ENCODE measurements at places on chromosomes 2 and 18. TPM values are rescaled to one million over a fixed set of nuclear protein-coding genes. Genes with fewer than 3 reads are reported as not detected.

The CYRIA gene
- 0.74 TPM for total RNA-seq

The PROKR1 gene
- not detected for total RNA-seq

The IL36RN gene
- total RNA-seq = not detected

The RGPD8 gene
- 1.6 TPM for total RNA-seq

The RSAD2 gene
- total RNA-seq = not detected

The SLC40A1 gene
- 1.7 TPM for total RNA-seq

The SP100 gene
- 49.5 TPM for total RNA-seq

The TMEM214 gene
- 39.8 TPM for total RNA-seq

The ACMSD gene
- not detected for total RNA-seq

The CRYGC gene
- not detected for total RNA-seq

The ANTXR1 gene
- total RNA-seq = 24.5 TPM

The KLHL14 gene
- total RNA-seq = not detected

The DSG3 gene
- total RNA-seq = not detected

The RBM45 gene
- total RNA-seq = 14.1 TPM

The CRYGD gene
- not detected for total RNA-seq

The HAUS1 gene
- 52.8 TPM for total RNA-seq

The SLC14A1 gene
- total RNA-seq = 4.5 TPM

The DSC3 gene
- total RNA-seq = 0.17 TPM

The SLC5A7 gene
- not detected for total RNA-seq

The RFX8 gene
- total RNA-seq = 4.2 TPM

The APCDD1 gene
- total RNA-seq = 2.2 TPM

The VWA3B gene
- not detected for total RNA-seq

The ILKAP gene
- 20.7 TPM for total RNA-seq

The MTLN gene
- total RNA-seq = 77.5 TPM

The TMEM17 gene
- 1.5 TPM for total RNA-seq

The ESPNL gene
- total RNA-seq = 5.2 TPM

The NETO1 gene
- total RNA-seq = 0.74 TPM

The MYO5B gene
- total RNA-seq = 0.17 TPM

The ACP1 gene
- 64.4 TPM for total RNA-seq

The ALKAL2 gene
- total RNA-seq = not detected

The TPGS2 gene
- total RNA-seq = 204 TPM

The RESP18 gene
- not detected for total RNA-seq

The SH3BP4 gene
- 62.1 TPM for total RNA-seq

The DNMT3A gene
- total RNA-seq = 10.6 TPM

The CD207 gene
- total RNA-seq = not detected

The EHD3 gene
- total RNA-seq = 22.7 TPM

The ZNF521 gene
- total RNA-seq = 55.1 TPM

The ATP6V1B1 gene
- total RNA-seq = 4.4 TPM

The C2orf80 gene
- not detected for total RNA-seq

The CHRND gene
- not detected for total RNA-seq

The ZNF892 gene
- total RNA-seq = 2.8 TPM

The TNFAIP6 gene
- 7.4 TPM for total RNA-seq

The SYT4 gene
- total RNA-seq = not detected

The CHN1 gene
- total RNA-seq = 54.6 TPM

The SCYGR3 gene
- not detected for total RNA-seq

The CPO gene
- total RNA-seq = not detected

The AQP12B gene
- total RNA-seq = not detected

The PAX8 gene
- 0.17 TPM for total RNA-seq

The PGAP1 gene
- 2.5 TPM for total RNA-seq

The CLK1 gene
- 24.5 TPM for total RNA-seq

The CPS1 gene
- total RNA-seq = 18.5 TPM

The MOCOS gene
- 6.4 TPM for total RNA-seq

The KLHL30 gene
- not detected for total RNA-seq

The BAZ2B gene
- total RNA-seq = 8.5 TPM

The FAM237A gene
- not detected for total RNA-seq

The MFSD6 gene
- 12.1 TPM for total RNA-seq

The KCNG2 gene
- 1.9 TPM for total RNA-seq
